ENCODE measurements at places on chromosomes 7 and 10. TPM values are rescaled to one million over a fixed set of nuclear protein-coding genes. Genes with fewer than 3 reads are reported as not detected.
A peak's percentile ranks its signal among the peaks of the same experiment; 100 is the strongest.

TRIL gene
- total RNA-seq = 7.1 TPM

SUN3 gene
- not detected for total RNA-seq

GRCh38 chr10:102676534-102677315 is 32.4 kb downstream of the TRIM8 start:
- no peak for DNase-seq

GRCh38 chr10:55813451-55814170 is 547.4 kb downstream of the ZWINT start:
- no peak for DNase-seq

DNA sequence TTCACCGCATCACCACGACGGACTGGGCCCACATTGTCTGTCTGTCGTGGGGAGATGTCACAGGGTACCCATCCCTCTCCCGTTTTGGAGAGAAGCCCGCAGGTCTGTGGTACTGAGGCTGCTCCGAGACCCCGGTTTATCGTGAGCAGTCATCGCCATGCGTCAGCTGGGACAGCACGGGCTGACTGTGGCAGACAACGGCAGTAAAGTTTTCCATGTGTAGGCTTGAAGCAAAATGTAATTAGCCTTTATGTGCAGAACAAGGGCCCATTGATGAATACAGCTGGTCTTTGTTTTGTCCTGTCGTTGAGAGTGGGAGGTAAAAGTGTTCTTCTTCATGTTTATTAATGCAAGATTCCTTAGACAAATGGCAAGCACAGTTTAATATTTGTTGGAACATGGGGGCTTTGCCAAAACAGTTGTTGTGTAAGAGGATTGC is 167.4 kb upstream of the SH2B2 start:
- peak; percentile 65 for DNase-seq

DNA sequence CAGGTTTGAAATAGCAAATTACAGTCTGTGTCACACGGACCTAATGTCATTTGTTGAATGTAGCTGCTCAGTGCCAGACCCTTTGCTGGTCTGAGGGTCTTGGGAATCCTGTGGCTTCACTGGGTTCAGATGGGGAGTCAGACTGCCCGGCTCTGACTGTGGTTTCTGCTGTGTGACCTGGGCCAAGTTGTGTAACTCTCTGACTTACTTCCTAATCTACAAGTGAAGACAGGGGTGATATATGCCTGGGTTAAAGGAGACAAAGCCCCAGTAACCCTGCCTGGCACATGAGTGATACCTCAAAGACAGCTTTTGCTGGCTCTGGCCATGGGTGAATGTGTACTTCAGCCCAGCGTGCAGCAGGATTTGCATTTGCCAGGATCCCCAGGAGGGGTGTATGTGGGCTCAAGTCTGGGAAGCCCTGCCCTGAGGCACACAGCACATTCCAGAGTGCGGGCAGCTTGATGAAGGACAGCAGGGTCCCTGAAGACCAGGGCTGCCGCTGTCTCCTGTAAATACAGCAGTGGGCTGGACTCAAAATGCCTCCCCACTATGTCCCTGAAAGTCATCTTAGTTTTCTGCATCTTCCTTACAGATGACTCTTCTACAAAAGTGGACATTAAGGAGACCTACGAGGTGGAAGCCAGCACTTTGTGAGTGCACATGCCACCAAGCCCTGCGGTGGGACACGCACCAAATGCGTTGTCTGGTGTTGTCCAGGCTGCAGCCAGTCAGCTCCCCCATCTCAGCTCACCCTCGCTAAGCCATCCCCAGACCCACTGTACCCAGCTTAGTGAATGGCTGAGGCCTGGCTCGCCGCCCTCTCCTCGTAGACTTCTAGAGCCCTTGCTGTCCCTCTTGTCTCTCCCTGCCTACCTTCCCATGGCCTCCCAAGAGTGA is 16.4 kb downstream of the NACAD start:
- DNase-seq = no peak

DNA sequence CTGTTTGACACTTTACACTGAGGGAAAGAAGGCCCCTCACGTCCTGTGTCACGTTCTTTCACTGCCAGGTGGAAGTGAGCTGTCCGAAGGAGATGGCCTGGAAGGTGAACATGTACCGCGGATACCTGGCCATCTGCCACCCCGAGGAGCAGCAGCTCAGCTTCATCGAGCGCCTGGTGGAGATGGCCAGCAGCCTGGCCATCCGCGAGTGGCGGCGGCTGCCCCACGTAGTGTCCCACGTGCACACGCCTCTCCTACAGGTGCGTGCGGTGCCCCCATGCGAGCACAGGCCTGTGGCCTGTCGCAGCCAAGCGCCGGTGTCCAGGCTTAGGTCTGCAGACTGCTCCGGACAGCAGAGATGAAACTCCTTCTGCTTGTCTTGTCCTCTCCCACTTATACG is 103.4 kb downstream of the TRRAP start:
- DNase-seq = no peak

GRCh38 chr10:123868038-123869019 is 23.3 kb downstream of the CPXM2 start:
- DNase-seq = no peak

DNA sequence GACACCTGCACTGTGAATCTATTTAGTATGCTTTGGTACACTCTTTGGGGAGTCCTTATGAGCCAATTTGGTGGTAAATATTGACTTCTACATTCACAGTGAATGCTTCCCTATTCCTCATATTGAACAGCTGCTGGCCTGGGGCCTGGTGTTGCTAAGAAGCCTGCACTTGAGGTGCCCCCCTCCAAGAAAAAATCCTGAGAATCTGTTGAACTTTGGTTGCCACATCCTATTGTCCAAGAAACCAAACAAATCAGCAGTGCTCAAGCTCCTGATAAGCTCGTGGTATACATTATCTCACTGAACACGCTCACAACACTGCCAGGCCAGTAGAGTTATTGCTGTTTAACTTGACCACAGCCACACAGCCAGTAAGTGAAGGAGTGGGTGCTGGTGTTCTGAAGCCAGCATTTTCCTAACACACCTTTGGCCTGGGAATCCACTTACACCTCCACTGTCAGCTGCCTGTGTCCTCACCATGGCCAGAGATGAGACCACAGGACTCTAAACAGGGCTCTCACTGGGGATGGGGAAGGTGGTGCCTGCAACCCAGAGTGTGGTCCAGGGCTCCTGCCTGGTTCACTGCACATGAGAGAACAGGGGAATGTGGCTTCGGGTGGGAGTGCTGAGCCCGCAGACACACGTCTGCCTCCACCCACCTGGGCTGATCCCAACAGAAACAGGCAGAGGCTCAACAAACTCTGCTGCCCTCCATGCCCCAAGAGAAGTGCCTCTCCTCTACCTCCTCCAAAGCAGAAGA is 6.7 kb downstream of the DDC start:
- DNase-seq = no peak

DNA sequence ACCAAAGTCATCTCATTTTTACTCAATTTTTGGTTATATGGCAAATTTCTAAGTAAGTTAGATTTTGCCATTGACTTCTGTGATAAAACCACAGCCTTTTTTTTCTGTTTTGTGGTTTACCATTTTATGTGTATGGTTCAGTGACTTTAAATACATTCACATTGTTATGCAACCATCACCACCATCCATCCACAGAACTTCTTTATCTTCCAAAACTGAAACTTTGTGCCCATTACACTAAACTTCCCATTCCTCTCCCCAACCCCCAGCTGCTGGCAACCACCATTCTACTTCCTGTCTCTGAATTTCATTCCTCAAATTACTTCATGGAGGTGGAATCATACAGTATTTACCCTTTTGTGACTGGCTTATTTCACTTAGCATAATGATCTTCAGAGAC is 280.4 kb upstream of the TCERG1L start:
- no peak for DNase-seq

DNA sequence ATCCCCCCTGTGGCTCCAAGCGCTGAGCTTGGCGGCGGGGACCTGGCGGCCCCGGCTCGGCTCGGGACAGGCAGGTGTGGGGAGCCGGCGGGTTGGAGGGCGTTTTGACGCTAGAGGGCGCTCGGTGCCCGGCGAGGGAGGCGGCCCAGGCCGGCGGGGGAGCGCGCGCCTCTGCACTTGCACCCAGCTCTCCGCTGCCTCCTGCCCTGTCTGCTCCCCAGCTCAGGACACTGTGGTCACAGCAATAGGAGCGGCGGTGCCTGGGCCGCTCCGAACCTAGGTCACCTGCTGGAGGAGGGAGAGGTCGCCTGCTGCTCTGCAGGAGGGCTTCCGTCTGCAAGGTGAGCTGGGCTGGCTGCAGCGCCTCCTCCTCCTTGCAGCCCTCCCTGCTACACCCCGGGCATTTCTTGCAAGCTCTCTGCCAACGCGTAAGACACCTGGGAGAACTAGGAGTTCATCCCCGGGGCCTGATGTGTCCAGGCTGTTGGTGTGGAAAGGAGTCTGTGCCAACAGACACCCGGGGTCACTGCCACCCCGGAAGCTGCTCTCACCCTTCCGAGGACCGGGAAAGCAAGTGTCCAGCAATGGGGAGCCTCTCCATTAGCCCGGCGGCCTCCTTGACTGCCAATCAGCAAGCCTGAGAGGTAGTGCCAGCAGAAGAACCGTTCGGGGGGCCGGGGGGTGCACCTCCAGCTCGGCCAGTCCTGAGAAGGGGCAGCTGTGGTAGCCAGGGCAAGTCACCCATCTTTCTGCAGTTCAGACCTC is 620.4 kb downstream of the GALNT17 start:
- peak; percentile 12 for DNase-seq

DNA sequence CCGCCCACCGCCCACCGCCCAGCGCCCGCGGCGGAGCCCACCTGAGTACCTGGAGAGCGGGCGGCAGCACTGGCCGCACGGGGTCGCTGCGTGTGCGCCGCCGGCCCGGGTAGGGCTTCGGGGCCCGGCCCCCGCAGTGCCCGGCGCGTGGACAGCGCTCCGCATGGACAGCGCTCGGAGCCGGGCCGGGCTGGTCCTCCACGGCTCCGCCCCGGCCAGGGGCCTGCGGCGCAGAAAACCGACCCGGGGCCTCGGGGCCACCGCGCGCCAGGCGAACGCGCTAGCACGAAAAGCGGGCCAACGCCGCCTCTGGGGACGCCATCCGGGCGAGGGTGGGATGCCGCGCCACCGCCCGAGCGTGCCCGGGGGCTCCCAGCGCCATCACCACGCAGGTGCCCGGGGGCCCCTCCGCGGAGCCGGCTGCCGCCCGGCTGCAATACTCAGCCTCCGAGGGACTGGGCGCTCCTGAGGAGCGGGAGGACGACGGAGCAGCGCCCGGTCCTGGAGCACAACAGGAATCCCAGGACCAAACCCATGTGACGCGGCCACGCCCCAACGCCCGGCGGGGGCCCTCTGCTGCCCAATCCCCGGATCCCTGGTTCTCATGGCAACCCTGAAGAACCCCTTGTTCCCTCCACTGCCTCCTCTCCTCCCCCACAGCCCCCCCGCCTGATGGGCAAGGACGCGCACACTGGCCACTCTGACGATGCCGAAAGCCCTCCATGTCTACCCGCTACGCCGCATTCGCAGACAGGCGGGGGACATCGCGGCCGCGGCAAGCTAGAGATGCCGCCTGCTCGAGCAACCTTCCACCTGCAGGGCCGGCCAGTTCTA is at the start of gene GRB10:
TSS of gene GRB10 (minus strand) at position 522 of the 834 bp plus-strand sequence. CDS start 50,574 bp downstream, outside the sequence.
- peak; percentile 61 for DNase-seq
